ENCODE measurements at places on chromosomes 11 and 22.

DNA sequence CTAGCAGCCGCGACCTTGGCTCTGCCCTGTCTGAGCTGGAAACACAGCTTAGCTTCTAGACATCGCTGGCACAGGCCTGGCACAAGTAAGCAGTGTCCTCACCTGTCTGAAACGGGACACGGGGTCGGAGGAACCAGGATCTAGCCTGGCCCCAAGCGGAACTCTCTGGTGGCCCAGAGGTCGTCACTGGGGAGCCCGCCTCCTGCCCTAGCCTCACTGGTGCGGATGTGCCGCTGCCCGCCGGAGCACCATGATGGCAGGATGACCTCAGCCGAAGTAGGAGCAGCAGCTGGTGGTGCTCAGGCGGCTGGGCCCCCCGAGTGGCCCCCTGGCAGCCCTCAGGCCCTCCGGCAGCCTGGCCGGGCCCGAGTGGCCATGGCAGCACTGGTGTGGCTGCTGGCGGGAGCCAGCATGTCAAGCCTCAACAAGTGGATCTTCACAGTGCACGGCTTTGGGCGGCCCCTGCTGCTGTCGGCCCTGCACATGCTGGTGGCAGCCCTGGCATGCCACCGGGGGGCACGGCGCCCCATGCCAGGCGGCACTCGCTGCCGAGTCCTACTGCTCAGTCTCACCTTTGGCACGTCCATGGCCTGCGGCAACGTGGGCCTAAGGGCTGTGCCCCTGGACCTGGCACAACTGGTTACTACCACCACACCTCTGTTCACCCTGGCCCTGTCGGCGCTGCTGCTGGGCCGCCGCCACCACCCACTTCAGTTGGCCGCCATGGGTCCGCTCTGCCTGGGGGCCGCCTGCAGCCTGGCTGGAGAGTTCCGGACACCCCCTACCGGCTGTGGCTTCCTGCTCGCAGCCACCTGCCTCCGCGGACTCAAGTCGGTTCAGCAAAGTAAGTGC lies 871 bp downstream of the SLC35E4 start:
- DNase-seq: no peak

DNA sequence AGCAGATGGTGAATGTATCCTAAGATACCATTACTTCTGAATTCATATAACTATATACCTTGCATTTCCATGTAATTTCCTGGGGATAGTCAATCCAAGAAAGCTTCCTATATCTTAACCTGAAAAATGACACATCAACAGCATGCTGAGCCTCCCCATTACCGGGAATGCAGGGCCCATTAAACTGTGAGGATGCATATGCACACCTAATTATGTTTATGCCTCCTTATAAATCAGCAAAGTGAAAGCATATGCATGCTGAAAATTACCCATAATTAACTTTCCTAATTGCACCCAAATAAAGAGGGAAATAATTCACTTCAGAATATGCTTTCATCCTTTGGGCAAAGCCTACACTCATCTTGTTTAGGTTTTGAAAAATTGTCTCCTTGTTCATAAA lies 663.0 kb downstream of the KCNA4 start:
- DNase-seq: no peak

- no peak for DNase-seq
Measured at GRCh38 chr11:86620891-86621521, 51.4 kb downstream of the ME3 start.

DNA sequence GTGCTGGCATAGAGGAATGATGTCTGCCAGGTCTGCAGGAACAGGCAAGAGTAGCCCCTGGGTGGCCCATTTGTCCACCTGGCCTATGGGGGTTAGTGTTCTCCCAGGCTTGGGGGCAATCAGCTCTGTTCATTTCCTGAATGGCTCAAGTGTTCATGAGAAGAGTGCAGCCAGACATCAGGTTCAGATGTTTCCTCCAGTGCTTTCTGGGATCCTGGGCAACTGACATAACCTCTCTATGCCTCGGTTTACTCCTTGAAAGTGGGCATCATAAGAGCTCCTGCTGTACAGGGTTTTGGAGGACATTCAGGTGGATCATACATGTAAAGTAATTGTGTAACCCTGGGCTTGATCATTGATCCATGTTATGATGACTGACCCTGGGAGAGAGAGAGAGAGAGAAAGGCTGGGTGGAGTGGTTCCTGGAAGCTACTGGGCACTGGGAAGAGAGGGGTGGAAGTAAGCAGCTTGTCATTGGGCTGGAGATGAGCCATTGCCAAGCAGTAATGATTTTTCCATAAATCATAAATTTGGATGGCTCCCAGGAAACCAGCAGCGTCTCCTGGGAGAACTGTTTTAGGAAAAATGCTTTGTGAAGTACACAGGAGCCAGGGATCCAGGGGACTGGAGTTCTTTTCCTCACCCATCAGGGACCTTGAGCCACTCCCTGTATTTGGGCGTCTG lies 30.2 kb upstream of the ACCSL start:
- DNase-seq: no peak

DNA sequence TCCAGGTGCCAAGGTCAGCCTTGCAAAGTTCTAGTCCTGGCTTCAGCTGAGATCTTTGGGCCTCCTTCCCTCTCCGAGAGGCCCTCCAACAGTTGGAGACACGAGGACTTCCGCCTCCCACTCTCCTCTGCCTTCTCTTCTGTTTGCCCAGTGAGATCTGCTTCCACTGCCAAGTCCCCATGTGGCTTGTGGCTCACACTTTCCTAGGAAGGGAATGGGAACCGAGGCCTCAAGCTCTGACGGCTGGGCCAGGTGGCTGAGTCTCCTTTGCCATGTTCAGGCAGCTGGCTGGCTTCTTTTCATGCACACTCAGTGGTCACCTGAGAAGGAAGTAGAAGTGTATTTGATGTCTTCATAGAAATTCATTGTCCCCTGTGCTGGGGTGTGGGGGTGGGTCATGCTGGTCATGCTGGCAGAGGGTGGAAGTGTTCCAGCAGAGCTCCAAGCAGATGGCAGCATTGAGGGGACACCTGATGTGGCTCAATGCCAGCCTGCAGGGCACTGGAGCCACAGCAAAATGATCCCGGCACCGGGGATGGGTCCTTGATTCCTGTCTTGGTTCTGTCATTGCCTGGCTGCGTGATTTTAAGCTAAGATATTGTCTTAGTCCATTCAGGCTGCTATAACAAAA lies 130.4 kb downstream of the ADAMTS15 start:
- DNase-seq: no peak

GRCh38 chr22:31532060-31532459 lies 35.7 kb downstream of the SFI1 start:
- DNase-seq: no peak

- no peak for DNase-seq
Measured at GRCh38 chr11:117887431-117888138, 11.1 kb upstream of the FXYD6 start.

- DNase-seq: no peak
Measured at GRCh38 chr11:43992834-43993637, 50.6 kb downstream of the C11orf96 start.

DNA sequence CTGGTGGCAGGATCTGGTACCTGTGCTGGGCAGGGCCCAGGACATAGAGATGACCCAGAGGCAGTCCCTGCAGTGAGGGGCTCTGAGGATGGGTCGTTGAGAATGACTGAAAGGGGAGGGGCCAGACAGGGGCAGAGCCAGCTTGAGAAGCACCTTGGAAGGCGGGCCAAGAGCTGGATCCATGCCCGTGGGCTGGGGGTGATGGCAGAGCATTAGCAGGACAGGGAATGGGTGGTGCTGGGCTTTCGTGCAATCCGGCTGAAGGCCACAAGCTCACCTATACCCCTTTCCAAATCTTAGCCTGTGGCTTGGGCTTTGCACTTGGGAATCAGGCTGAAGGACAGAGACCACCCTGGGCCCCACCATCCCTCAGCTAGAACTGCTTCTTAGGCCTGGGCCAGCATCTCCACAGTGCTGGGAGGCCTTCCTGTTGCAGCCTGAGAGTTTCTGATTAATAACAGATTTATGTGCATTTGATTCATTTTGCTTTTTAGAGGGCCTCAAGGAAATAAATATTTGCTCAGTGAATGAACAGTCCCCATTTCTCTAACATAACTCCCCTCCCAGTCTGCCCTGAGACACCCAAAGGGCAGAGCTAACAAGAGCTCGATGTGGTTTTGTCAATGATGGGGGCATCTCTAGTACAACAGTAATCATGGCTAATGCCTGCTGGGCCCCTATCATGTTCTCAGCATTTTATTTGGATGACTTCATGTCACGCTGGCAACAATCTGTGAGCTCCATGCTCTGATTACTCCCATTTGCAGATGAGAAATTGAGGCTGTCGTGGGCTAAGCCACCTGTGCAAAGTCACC lies 39.3 kb downstream of the RIBC2 start:
- DNase-seq: no peak

GRCh38 chr11:132632641-132633124 lies 899.6 kb downstream of the OPCML start:
- no peak for DNase-seq

- peak; percentile 61 for DNase-seq
Measured at GRCh38 chr11:73538381-73538872, 59.5 kb downstream of the FAM168A start.

GRCh38 chr11:2799881-2800654 lies 85.5 kb downstream of the CDKN1C start:
- DNase-seq: no peak

DNA sequence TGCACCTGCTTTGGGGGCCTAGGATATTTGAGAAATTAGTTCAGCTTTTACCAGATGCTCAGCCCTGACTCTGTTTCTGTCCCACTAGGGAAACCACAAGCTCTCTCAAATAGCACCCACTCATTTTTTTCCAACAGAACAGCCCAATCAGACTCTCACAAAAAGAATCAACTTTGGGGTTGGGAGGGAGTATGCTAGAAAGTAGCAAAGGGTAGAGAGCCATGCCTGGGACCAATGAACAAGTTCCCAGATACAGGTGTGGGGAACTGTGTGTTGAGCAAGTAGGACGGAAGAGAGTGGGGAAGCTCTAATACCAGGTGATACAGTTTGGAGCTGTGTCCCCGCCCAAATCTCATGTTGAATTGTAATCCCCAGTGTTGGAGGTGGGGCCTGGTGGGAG lies 41.1 kb downstream of the TRIM66 start:
- no peak for DNase-seq

GRCh38 chr11:9633679-9634078 lies 30.2 kb upstream of the SWAP70 start:
- DNase-seq: peak; percentile 65

DNA sequence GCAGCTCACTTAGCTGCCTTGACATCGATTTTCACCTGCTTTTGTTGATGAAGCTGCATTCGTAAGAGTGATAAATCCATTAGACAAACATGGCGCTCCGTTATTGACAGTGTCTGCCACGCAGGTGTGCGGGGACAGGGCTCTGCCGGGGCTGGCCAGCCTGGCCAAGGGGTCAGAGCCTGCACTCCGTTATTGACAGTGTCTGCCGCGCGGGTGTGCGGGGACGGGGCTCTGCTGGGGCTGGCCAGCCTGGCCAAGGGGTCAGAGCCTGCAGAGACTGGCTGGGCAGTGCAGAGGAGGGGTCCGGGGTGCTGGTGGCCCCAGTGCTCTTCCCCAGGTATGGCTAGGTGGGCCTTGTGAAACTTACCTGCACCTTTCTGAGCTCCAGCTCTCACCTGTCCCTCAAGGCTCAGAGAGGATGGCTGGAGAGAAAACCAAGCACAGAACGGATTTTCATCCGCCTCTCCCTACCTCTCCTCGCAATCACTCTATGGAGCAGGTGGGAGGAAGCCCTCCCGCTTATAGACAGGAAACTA lies 101.6 kb upstream of the B3GAT1 start:
- no peak for DNase-seq

GRCh38 chr11:15199693-15200092 lies 85.0 kb downstream of the INSC start:
- DNase-seq: no peak

DNA sequence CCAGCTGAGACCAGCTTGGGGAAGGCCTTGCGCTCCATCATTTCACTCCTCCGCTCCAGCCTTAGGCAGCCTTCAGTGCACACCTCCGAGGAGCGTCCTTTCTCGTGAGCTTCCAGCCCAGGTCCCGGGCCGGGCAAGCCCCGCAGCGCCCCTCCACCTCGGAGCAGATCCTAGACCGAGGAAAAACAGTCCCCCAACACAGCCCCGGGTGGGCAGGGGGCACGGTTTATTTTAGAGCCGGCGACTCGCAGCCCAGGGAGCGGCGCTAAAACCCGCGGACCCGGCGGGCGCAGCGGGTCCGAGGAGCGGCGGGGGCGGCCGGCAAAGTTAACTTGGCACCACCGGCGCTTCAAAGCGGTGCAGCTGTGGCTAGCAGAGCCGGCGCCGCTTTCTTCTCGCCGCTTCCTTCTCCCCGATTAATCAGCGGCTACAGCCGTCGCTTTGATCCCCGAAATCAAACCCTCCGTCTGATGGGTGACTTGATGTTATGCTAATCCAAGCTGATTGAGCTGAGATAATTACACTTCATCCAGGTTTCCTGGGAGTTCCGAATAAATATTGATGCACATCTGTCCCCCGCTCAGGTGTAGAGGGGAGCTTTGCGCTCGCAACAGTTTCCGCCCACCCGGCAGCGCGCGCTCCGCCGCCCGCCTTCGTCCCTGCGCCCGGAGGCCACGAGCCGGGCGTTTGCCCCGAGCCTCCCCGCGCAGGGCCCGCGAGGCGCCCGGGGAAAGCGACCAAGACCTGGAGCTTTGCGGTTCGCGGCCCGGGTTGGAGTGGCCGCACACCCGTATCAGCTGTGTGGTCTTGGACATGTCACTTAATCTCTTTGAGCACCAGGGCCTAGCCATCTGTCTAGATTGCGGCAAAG lies 192.7 kb downstream of the BUD13 start:
- DNase-seq: no peak

GRCh38 chr11:12263141-12263693 lies 114.2 kb upstream of the PARVA start:
- DNase-seq: no peak

DNA sequence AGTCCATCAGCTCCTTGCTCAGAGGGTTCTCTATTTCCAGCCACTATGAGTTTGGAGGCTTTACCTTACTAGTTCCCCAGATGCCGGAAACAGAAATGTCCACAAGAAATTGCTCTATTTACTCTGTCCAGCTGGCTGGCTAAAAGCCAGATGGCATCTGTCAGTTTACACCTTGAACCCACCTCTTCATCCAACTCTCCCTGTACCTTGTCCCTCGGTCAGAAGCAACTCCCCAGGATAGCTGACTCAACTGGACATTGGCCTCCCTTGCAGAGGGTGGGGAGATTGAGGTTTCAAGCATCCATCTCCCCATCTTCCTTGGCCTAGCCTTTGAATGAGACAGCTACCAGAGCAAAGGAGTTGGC lies 1.7 kb downstream of the C2CD2L start:
- no peak for DNase-seq

DNA sequence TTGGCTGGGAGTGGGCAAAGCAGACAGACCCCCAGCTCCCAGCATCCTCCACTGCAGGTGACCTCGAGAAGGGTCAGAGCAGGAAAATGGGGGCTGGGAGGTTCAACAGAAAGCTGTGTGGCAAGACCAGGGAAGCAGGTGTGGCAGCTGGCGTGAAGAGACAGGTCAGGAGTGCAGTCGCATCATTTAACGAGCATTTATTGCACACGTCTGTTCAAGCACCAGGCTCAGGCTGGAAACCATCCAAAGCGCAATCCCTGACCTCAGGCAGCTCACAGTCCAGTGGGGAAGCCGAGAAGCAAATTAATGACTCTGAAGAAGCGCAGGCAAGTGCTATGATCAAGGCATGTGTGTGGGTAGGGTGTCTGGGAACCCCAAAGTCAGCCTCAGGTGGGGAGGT lies 7.4 kb downstream of the SLC25A45 start:
- DNase-seq: no peak

- no peak for DNase-seq
Measured at GRCh38 chr22:48240935-48241230, 1478.4 kb downstream of the TBC1D22A start.
